ENCODE measurements at places on chromosomes 1 and 21.

- H3K4me1 ChIP-seq: peaks cover 4% of the 10 kb centered on the region
- H3K27ac ChIP-seq: no peak overlapping the region
Measured at GRCh38 chr1:13517193-13517812, 3.5 kb upstream of the LRRC38 start.

DNA sequence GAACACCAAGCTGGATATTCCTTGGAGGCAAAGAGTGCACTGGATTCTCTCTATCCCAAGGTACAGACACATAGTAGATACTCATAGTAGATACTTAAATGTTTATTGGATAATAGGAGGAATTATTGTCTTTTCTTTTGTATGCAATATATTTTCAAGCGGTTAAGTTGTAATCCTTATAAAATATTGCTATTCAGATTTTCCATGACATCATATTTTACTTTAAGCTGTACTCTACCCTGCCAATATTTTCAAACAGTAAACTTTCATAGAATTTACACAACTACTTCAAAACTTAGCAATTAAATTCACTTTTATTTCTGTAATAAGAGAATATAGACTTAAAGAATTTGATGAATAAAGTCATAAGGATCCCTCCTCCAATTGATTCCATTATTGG is 546.5 kb upstream of the CAMK1G start:
- no peak overlapping the region for H3K27ac ChIP-seq
- peaks cover 7% of the 10 kb centered on the region for H3K4me1 ChIP-seq
- peaks cover 3% of the 10 kb centered on the region for H3K27me3 ChIP-seq
- no peak for DNase-seq
- H3K36me3 ChIP-seq: no peaks in the 10 kb centered on the region
- no peak overlapping the region for H3K4me3 ChIP-seq

- no peak overlapping the region for H3K27ac ChIP-seq
- H3K4me1 ChIP-seq: no peaks in the 10 kb centered on the region
- peaks cover 20% of the 10 kb centered on the region for H3K27me3 ChIP-seq
- H3K4me3 ChIP-seq: no peak overlapping the region
Measured at GRCh38 chr1:6134741-6135510, 45.2 kb downstream of the CHD5 start.

- no peak overlapping the region for H3K4me3 ChIP-seq
- no peaks in the 10 kb centered on the region for H3K27me3 ChIP-seq
Measured at GRCh38 chr1:206703661-206704060, 19.0 kb downstream of the MAPKAPK2 start.

GRCh38 chr1:15709226-15709625 is 25.1 kb downstream of the PLEKHM2 start:
- peaks cover 8% of the 10 kb centered on the region for H3K36me3 ChIP-seq
- H3K4me1 ChIP-seq: peaks cover 1% of the 10 kb centered on the region
- H3K27ac ChIP-seq: no peak overlapping the region
- no peaks in the 10 kb centered on the region for H3K27me3 ChIP-seq

GRCh38 chr1:227902641-227902990 is 45.1 kb downstream of the WNT9A start:
- no peak for DNase-seq
- peaks cover 11% of the 10 kb centered on the region for H3K4me1 ChIP-seq
- no peak overlapping the region for H3K4me3 ChIP-seq
- no peaks in the 10 kb centered on the region for H3K27me3 ChIP-seq
- H3K36me3 ChIP-seq: no peaks in the 10 kb centered on the region
- H3K27ac ChIP-seq: no peak overlapping the region

DNA sequence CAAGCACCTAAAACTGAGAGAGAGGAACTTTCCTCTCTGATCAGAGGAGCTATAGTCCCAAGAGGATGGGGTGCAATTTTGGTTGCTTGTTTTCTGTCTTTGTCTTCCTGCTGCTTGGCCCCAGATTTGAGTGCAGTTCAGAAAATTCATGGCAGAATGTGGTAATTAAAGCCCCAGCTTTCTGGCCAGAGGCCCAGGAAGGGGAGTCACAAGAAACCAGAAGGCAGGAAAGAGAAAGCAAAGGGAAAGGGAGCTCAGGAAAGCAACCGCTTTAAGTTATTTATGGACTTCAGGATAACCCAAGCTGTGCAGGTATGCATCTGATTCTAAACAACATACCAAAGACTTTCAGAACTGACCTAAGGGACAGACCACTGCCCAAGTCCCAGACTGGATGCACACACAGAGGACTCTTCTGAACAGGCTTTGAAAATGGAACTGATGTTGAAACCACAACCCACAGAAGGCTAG is 88.8 kb downstream of the ST3GAL3 start:
- peak overlapping the region; percentile 71 for H3K27ac ChIP-seq
- H3K27me3 ChIP-seq: no peaks in the 10 kb centered on the region
- no peak overlapping the region for H3K4me3 ChIP-seq
- H3K36me3 ChIP-seq: peaks cover 12% of the 10 kb centered on the region
- H3K4me1 ChIP-seq: peaks cover 25% of the 10 kb centered on the region

DNA sequence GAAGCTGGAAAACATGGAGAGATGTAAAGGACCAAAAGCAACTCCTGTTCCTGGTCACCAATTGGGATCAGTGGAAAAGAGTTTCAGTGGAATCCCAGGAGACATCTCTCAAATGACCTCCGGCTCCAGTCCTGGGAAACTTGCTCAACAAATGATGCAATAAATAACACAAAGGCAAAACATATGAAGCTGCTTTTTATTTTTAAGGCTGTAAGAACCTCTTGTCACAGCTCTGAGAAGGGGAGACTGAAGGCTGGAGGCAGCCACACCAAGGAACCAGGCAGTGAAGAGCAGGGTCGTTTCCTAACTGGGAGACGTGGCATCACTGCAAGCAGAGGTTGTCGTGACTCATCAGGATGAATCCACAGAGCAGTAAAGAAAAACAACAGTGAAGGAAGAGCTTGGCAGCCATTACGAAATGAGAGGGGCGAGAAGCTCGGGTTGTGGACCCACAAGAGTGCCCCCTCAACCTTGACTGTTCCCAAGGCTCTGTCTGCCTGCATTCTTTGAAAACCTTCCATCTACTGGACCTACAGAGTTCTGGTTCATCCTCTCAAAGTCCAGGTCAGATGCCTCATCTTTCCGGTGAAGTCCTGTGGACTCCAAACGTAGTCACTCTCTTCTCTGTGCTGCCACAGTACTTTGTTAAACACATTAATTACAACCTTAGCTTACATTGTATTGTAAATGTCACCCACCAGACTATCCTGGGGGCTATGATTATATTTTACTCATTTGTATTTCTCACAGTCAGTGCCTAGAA is 32.1 kb downstream of the JAK1 start:
- no peak for DNase-seq
- no peak overlapping the region for H3K4me3 ChIP-seq
- no peaks in the 10 kb centered on the region for H3K27me3 ChIP-seq
- H3K4me1 ChIP-seq: peaks cover 5% of the 10 kb centered on the region
- peaks cover 10% of the 10 kb centered on the region for H3K36me3 ChIP-seq

DNA sequence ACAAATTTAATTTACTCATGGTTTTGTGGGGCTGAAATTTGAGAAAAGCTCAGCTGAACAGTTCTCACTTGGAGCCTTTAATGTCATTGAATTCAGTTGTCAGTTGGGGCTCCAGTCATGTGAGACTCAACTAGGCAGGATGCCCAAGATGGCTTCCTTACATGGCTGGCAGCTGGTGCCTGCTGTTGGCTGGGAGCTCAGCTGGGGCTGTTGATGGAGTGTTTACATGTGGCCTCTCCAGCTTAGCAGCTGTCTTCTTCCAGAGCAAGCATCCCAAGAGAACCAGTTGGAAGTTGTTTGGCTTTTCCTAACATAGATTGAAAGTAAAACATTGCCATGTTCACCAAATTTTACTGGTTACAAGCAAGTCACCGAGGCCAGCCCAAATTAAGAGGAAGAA is 81.8 kb upstream of the KCNA3 start:
- H3K27ac ChIP-seq: no peak overlapping the region
- H3K4me1 ChIP-seq: no peaks in the 10 kb centered on the region
- H3K4me3 ChIP-seq: no peak overlapping the region
- peaks cover 36% of the 10 kb centered on the region for H3K27me3 ChIP-seq

DNA sequence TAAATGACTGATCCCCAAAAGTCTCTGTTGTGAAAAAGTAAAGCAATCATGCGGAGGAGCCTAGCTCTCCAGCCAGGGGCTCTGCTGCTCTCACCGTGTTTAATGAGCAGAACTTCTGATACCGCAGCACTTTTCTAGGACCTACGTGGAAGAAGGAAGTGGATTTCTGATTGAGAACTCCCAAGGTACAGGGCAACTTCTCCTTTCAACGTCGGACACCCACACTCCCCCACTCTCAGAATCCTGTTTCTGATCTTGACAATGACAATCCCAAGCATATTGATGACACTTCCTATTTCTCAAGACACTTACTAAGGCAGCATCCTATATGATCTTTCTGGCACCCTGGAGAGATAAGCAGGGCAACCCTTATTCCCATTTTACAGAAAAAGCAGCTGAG is 78.4 kb downstream of the PROX1 start:
- no peak overlapping the region for H3K4me3 ChIP-seq
- H3K27me3 ChIP-seq: peaks cover 88% of the 10 kb centered on the region
- no peak for DNase-seq

DNA sequence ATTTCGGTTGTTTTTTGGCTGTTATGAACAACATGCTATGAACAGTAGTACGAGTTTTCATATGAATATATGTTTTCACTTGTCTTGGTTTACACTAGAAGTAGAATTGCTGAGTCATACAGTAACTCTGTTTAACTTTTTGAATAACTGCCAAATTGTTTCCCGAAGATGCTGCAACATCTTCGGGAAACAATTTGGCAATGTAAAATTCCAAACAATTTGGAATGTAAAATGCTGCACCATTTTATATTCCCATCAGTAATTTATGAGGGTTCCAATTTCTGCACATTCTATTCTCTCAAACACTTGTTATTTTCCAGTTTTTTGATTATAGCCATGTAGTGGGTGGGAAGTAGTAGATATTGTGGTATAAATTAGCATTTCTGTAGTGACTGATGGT is 11.6 kb downstream of the PCBP3 start:
- no peak overlapping the region for H3K27ac ChIP-seq
- peaks cover 38% of the 10 kb centered on the region for H3K27me3 ChIP-seq
- H3K4me3 ChIP-seq: no peak overlapping the region
- no peaks in the 10 kb centered on the region for H3K4me1 ChIP-seq
- no peaks in the 10 kb centered on the region for H3K36me3 ChIP-seq

- DNase-seq: no peak
- H3K27ac ChIP-seq: no peak overlapping the region
- no peaks in the 10 kb centered on the region for H3K4me1 ChIP-seq
- no peak overlapping the region for H3K4me3 ChIP-seq
- no peaks in the 10 kb centered on the region for H3K36me3 ChIP-seq
Measured at GRCh38 chr1:41983451-41983850, 64.7 kb upstream of the HIVEP3 start.

DNA sequence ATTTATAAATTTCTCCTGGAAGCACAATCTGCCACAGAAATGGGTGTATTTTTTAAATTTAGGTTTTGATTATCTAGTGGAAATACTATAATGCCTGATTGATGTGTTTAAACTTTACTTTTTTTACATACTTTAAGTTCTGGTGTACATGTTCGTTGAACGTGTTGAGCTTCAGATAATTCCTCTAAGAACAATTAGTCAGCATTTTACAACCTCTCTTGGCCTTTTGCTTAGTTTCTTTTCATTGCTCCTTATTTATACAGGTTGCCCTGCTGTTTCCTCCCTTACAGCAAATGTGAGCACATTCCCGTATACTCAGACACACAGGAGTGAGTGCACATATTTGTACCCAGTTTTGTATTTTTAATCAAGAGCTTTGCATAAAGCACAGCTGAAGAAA is 1038.9 kb downstream of the BRINP3 start:
- DNase-seq: no peak
- no peak overlapping the region for H3K4me3 ChIP-seq
- H3K27me3 ChIP-seq: peaks cover 7% of the 10 kb centered on the region
- H3K36me3 ChIP-seq: no peaks in the 10 kb centered on the region
- no peak overlapping the region for H3K27ac ChIP-seq
- no peaks in the 10 kb centered on the region for H3K4me1 ChIP-seq

DNA sequence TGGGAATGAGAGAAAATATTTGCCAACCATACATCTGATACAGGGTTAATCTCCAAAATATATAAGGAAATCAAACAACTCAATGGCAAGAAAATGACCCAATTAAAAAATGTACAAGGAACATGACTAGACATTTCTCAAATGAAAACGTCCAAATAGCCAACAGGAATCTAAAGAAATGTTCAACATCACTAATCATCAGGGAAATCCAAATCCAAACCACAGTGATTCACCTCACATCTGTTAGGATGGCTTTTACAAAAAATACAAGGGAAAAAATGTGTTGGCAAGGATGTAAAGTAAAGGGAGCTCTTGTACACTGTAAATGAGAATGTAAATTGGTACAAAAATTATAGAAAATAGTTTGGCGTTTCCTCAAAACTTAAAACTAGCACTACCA is 54.7 kb upstream of the ZRANB2 start:
- H3K4me3 ChIP-seq: no peak overlapping the region
- H3K27ac ChIP-seq: no peak overlapping the region
- peaks cover 2% of the 10 kb centered on the region for H3K36me3 ChIP-seq
- DNase-seq: no peak
- no peaks in the 10 kb centered on the region for H3K27me3 ChIP-seq

DNA sequence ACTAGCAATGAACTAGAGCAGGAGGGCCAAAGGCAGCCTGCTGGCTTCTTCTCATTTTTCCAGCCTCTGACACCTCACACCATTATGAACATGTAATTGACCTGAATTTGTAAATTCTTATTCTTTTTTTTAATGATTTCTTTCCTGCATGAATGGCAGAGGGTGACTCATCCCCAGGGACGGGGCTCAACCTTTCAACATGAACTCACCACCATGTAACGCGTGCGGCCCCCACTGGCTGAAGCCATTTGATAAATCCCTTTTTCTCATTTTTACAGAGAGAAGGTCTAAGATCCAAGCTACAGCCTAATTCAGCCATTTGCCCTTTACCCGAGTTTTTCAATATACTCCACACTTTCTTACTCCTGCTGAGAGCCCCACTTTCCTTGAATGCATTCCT is 9.3 kb upstream of the ETS2 start:
- no peak overlapping the region for H3K4me3 ChIP-seq
- peaks cover 1% of the 10 kb centered on the region for H3K27me3 ChIP-seq
- H3K27ac ChIP-seq: no peak overlapping the region
- no peaks in the 10 kb centered on the region for H3K36me3 ChIP-seq
- H3K4me1 ChIP-seq: peaks cover 20% of the 10 kb centered on the region
- DNase-seq: no peak

- DNase-seq: no peak
- H3K4me1 ChIP-seq: no peaks in the 10 kb centered on the region
- no peak overlapping the region for H3K4me3 ChIP-seq
- no peak overlapping the region for H3K27ac ChIP-seq
Measured at GRCh38 chr1:24266398-24266941, 52.7 kb upstream of the GRHL3 start.

DNA sequence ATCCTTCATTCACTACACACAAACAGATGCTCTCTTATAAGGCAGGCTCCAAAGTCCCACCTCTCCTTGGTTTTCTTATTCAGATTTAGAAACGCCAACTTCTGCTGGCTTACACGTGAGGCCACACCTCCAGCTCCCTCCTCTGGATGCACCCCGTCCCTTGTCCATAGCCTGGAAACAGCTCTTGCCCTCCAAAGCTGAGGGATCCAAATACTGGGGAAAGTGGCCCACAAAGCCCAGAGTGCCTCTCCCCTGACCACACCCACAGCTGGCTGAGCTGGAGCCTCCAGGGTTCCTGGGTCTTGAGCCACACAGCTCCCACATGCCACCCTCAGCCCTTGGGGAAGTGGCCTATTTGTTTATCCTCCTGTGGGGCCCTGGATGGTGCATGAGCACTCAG is 4.5 kb downstream of the LAD1 start:
- H3K27me3 ChIP-seq: peaks cover 13% of the 10 kb centered on the region
- DNase-seq: no peak
- no peak overlapping the region for H3K27ac ChIP-seq
- H3K4me1 ChIP-seq: peaks cover 21% of the 10 kb centered on the region

GRCh38 chr1:157976888-157977287 is 16.6 kb upstream of the KIRREL1 start:
- no peak for DNase-seq
- peaks cover 2% of the 10 kb centered on the region for H3K27me3 ChIP-seq
- no peaks in the 10 kb centered on the region for H3K36me3 ChIP-seq
- H3K27ac ChIP-seq: no peak overlapping the region
- no peak overlapping the region for H3K4me3 ChIP-seq
- H3K4me1 ChIP-seq: peaks cover 2% of the 10 kb centered on the region
